ENCODE measurements at places on chromosomes 12 and 14.

DNA sequence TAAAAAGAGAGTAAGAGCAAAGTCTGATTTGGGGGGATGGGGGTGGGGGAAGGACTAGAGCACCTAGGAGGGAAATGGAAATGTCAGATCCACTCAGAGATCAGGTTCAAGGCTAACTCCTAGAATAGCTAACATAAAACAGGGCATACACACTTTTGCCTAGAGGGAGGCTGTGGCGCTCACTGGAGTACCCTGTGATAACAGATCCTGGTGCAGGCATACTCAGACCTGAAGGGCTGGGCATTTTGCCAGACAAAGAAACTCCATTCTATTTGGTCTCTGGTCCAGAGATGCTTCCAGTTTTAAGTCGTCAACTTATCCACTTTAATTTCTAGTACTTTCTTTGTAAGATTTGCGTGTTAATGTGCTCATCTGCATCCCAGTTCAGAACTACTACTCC lies 5.8 kb downstream of the CTDSP2 start:
- peak; percentile 39 for DNase-seq

DNA sequence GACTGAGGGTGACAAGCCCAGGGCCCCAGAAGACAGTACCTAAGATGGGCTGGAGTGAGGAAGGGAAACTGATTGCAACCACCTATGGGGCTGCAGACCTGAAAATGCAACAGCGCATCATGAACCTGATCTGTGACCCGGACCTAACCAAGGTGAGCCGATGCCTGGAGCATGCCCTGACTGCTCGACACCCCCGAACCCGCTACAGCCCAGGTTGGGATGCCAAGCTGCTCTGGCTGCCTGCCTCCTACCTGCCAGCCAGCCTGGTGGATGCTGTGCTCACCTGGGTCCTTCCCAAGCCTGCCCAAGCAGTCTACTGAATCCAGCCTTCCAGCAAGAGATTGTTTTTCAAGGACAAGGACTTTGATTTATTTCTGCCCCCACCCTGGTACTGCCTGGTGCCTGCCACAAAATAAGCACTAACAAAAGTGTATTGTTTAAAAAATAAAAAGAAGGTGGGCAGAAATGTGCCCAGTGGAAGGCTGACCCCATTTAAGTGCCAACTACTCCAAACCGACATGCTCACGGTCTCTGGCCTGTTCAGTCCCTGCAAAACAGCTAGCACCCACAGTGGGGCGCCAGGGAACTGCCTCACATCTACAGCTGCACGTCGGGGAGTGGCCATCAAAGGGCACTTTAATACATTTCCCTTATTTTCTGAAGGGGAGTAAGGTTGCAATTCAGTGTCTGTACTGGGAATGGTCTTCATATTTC lies 4.2 kb downstream of the RDH5 start:
- peak; percentile 62 for DNase-seq

DNA sequence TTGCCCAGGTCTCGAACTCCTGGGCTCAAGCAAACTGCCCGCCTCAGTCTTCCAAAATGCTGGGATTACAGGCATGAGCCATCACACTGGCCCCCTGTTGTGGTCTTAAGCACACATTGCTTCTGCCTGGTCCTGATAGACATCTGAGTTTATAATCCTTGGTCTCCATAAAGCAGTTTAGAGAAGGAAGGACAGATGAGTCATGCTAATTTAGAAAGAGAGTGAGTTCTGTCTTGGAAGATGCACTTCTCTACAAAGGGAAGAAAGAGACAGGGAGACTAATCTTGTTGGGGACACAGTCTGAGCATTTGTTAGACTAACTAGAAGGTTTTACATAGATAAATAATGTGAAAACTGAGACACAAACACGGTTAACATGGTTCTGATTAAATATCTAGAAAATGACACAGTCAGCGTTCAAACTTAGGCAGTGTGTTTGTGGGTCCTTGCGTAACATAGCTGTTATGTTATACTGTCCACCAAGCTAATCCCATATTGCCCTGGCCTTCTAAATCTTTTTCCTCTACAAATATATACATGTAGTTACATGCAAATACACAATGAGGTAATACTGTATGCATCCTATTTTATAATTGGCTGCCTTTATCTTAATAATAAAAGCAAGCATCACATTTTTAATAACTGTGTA lies 31.0 kb downstream of the SAMD4A start:
- peak; percentile 39 for DNase-seq

DNA sequence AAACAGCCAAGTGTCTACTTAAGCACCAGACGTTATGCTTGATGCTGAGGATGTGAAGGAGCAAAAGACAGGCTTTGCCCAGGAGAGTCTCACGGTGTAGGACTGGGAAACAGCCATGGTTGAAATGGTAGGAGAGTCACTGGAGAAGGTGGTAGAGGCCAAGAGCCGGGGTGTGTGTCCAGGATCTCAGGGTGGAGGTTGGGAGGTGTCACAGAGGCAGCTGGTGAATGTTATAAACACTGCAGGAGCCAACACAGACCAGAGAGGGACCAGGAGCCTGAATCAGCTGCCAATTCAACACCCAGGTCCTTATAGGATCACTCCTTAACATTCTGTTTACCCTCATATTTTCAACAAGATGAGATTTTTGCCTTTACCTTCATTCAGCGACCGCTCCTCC lies 7.5 kb downstream of the NID2 start:
- no peak for DNase-seq

- peak; percentile 92 for DNase-seq
These were observed 17.9 kb upstream of the PTGR2 start for GRCh38 chr14:73833530-73834260.

DNA sequence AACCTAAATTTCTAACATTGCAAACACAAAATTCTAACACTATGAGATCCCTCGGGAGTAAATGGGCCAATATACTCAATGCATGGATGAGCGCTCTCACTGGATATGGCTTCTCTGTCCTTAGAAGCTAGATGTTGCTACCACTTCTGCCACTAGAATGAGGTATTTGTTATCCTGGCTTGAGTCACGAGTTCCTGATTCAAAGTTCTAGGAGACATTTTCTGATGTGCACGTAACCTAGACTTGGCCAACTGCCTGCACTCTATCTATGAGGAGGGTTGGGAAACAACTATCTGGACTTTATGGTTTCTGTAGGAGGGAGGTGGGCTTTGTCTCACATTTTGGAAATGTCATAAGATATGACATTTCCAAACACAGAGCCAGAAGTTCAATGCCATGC lies 37.6 kb downstream of the FERMT2 start:
- DNase-seq, result no peak

DNA sequence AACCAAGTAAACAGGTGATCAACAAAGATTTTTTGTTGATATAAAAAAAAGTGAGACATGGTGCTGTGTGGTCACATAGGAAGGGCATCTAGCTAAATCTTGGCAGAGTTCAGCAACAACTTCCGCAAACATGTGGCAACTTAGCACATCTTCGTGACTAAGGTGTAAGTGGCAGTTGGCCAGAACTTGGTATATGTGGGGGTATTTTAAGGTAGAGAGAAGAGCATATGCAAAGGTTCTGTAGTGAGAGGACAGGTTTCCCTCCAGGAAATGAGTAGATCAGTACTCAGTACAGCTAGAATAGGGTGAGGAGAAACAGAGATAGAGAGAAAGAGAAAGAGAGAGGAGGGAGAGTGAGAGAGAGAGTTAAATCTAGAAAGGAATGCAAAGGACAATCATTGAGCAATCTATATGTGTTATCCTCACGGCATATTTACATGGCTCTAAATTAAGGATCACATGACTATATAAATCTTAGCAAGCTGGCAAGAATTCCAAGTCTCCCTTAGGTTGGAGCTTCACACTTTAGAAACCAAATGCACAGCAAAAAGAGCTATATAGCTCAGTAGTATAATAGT lies 227.7 kb upstream of the HMGA2 start:
- peak; percentile 71 for DNase-seq

- no peak for DNase-seq
These were observed 220.3 kb upstream of the RTL1 start for GRCh38 chr14:101123618-101124510.

GRCh38 chr12:132597333-132598316 lies 12.8 kb downstream of the LRCOL1 start:
- DNase-seq, result peak; percentile 36

DNA sequence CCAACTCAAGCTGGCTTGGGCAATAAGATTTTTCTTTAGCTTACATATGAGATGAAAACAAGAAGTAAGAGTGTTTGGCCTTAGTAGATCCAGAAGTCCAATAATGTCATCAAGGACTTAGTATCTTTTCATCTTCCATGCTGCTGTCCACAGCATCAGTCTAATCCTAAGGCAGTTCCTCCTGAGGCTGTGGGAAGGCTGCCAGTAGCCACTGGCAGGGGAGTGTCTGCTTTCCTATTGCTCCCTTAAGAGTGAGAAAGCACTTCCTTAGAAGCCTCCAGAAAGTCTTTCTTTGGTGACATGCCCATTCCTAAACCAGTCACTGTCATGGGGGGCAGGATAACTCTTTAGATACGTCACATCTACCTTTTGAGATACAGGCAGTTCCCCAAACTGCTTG lies 317.7 kb downstream of the BMP4 start:
- DNase-seq, result peak; percentile 33

DNA sequence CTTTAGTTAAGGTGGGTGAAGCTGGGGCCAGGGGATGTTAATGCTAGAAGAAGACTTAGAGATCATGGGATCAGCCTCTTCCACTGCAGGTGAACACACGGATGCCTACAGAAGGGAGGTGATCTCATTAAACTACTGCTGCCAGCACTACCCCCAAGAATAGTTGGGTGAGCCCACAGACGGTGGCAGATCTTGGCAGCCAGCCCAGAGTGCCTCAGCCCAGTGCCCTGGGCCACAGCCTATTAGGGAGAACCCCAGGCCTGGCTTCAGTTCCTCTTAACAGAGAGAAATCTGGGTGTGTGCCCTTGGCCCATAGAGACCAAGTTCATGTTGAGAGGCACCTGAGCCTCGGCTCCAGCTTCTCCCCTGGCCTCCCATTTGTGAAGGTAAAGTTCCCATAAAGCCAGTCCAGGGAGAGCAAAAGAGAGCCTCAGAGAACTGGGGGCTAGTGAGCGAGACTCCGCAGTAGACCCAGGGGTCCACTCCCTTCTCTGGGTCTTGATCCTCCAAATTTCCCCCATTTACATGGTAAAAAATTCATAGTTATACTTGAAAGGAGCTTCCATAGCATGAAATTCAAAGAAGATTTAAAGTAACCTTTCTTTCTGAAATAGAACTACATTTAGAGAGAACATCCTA lies 125.0 kb upstream of the CCND2 start:
- DNase-seq, result no peak

DNA sequence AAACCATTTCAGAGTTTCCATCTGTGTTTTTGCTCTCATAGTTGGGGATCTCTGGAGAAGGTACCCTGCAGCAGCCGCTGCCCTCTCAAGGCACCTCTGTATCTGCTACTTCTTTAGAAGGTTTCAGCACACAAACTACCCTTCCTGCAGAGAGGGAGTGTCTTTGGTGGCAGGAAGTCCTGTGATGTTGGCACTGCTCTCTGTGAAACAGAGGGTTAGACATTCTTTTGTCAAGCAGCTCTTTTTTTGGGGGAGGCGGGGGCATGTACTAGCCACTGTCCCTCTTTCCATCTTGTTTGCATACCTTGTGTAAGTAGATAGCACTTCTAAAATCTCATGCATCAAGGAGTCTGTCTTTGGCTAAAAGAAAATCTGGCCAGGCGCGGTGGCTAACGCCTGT lies 352.6 kb downstream of the BMP4 start:
- DNase-seq, result no peak

GRCh38 chr12:18851271-18851670 lies 113.4 kb downstream of the CAPZA3 start:
- no peak for DNase-seq
